ENCODE measurements at places on chromosomes 3 and 15.

- no peak for DNase-seq
These were observed 43.4 kb upstream of the XCR1 start for GRCh38 chr3:46070595-46071093.

DNA sequence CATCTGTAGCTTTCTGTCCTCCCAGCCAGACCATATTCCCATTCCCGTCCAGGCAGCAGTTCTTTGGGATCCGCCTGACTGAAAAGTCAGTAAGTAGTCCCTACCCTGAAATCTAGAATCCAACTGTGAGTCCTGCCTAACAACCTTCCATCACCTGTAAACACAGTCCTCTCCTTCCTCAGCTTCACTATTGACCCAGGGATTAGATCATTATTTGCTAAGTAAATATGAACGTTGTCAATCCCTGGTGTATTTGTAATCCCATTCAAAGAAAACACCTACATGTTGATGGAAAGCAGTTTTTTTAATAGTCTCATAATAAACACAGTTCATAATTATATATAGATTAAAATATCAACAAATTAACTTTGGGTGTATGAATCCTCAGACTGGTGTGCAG, 732 bp downstream of the SAXO2 start:
- DNase-seq, result no peak

- no peak for DNase-seq
These were observed 33.6 kb downstream of the PAQR9 start for GRCh38 chr3:142929890-142930289.

GRCh38 chr3:165614337-165614736, 222.9 kb downstream of the BCHE start:
- DNase-seq, result no peak

DNA sequence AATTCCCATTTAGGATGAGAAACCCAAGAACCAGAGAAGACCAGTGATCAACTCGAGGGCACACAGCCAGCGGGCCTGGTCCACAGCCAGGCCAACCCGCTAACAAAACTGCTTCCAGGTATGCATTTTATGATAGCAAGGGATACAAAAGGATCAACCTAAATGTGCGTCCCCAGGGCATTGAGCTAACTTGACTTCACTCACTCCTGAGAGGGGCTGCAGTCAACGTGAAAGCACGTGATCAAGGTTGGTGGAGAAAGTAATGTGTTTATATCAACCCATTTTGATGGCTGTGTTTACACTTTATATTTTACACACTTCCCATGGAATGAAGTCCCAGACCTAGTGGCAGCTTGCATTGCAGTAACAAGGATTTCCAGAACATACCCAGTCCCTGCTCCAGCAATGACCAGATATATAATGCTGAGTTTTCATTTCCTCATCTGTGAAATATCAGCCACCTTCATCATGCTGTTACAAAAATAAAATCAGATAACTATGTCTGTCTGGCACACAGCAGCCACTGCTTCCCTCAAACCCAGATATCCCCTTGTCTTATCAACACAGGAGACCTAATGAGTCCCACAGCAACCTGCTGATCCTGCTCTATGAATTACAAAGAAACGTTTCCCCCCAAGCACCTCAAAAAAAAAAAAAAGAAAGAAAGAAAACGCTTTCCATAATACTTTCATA, 2.0 kb downstream of the KLHL6 start:
- no peak for DNase-seq

GRCh38 chr15:35061161-35061824, 23.8 kb downstream of the NANOGP8 start:
- DNase-seq, result no peak

DNA sequence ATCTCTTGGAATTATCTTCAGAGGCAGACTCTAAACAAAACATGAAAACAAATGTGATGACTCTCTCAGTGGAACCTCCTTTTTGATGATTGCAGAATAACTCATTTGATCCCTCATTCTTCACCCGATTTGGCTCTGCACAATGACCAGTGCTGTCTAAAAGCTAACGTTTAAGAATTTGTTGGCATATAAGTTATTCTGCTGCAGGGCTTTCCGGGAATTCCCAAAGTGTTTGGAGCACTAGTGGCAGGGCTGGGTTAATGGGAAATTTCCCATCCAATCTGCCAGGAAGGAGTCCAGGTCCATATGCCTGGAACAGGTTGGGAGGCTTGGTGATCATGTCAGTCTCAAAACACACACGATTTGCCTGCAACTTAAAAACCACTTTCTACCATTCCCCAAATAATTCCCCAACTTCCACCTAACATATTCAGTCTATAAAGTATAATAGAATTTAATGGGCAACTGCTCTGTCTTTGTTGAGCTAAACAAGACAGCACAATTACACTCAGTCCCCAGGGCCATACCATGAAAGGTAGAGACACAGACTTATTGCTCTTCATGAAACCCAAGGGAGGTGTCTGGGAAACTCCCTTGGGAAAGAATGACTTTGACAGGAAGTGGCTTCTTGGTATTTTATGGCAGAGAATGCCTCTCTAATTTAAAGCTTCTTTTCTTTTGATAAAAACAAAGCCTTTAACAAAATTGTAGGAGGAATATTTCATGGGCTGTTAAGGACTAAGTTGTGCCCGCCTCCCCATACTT, 38.0 kb downstream of the ARRDC4 start:
- DNase-seq, result no peak

- no peak for DNase-seq
These were observed 28.0 kb upstream of the ATG7 start for GRCh38 chr3:11244121-11244677.
